ENCODE measurements at places on chromosomes 1 and 21. TPM values are rescaled to one million over a fixed set of nuclear protein-coding genes. Genes with fewer than 3 reads are reported as not detected.

PTPRC gene
- polyA plus RNA-seq = 5.3 TPM

DNA sequence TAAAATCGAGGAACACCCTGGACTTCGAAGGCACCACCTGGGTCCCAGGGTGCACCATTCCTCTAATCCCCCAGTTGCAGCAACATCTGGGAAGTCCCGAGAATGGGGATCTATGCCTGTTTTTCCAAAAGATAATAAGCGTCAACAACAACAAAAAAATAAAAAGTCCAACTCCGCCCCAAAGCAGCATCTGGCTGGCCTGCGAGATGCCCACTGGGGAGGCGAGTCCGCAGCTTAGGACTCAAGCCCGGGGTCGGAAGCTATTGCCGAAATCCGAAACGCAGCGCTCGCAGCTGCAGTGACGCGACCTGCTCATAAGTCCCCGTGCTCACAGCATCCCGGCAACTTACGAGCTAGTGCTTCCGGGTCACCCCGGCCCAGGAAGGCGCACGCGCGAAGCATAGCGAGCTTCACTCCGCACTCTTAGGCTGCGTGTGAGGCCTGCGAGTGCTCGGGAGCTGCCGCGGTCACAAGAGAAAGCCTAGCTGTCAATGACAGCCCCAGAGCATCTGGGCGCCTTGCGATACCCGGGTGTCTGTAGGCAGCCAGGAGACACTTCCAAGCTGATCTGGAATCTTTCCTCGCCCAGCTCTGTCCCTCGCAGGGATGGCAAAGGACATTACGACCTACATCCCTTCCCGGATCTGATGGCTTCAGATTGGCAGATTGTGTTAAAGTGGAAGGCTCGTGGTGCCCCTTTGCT, 9.9 kb upstream of the LTN1 start:
- DNase-seq = peak; percentile 89

DNA sequence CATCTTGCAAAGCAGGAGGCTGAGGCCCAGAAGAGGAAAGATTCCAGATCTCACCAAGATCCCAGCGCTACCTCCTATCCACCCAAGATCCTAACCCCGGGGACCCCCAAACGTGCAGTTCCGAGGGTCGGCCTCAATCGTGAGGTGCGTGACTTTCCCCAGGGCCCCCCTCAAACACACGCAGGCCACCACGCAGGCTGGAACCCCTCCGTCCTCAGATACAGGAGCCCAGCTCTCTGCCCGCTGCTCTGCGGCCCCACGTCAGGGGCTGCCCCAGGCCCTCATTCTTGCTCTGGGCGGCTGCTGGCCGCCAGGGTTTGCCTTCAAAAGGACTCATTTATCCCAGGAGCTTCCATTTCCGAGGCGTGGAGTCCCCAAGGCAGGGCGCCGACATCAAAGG, 39.9 kb downstream of the KRTAP10-1 start:
- DNase-seq = no peak

- DNase-seq = peak; percentile 21
Observed at GRCh38 chr1:200837931-200838571, 34.7 kb upstream of the GPR25 start.

DNA sequence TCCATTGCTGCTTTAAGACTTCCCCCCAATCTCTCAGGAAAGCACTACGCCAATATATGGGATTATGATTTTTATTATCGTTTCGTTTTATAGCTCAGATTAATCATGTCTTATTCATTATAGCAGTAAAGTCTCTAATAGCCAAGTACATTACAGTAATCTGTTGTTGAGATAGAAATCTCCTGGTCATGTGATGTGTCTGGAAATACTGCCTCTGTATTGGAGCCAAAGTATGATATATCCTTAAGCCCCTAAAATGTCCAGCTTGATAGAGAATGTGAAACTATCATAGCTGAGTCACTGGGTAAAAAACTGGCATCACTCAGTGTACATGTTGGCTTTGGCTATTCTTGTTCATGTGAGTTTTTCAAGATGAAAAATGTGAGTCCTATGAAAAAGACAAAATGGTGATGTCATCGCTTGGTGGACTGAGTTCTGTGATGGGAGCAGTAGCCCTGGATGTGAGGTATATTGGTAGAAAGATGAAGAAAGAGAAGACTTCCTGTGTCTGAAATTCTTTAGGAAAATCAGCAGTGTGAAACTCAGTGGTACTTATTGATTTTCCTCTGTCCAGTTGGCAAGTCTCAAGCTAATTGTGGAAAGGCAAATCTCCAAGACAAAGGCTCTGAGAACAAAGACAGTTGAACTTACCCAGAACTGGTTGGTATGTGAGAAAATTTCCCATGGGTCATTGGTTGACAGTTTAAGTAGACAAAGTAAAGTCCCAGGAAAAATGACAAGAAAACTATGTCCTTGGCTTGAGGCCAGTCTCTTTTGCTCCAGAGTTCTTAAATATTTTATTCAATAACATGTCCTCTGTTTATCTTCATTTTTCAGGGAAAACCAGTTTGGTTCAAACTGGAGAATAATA, 76.2 kb downstream of the BRINP2 start:
- no peak for DNase-seq

GRCh38 chr1:13759072-13759471, 59.1 kb downstream of the PRDM2 start:
- DNase-seq = peak; percentile 44

DNA sequence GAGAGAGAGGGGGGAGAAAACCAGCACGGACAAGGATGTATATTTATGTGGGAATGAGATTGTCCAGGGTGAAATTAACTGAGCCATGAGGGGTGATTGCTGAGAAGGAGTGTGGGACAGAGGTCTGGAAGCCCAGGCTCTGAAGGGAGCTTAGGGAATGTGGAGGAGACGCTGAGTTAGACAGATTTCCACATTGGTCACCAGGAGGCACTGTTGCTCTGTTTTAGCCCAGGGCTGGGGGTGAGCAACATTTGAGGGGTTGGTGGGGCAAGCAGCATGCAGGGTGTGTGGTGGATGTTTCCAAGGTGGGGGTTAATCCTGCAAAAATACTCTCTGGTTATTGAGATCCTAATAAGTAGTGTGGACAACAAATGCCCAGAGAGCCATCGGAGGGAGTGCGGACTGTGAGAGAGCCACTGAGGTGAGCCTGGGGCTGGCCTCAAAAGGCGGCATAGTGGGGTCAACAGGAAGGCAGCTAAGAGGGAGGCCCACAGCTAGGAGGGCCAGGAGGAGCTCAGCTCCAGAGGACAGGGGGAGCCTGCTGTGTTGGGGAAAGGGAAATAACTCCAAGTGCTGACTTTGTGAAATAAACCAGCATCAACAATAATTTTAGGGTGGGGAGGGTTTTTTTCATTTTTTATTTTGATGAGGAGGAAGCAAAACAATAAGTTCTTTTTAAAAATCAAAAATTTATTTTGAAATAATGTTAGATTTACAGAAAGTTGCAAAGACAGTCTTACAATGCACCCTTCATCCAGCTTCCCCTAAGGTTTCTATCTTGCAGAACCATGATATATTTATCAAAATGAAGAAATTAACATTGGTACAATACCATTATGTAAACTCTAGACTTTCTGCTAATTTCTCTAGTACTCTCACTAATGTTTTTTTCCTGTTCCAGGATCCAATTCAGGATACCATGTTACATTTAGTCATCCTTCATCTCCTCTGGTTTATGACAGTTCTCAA, 82.8 kb upstream of the CD34 start:
- no peak for DNase-seq

GRCh38 chr1:165631342-165632151, 513 bp downstream of the MGST3 start:
- no peak for DNase-seq

DNA sequence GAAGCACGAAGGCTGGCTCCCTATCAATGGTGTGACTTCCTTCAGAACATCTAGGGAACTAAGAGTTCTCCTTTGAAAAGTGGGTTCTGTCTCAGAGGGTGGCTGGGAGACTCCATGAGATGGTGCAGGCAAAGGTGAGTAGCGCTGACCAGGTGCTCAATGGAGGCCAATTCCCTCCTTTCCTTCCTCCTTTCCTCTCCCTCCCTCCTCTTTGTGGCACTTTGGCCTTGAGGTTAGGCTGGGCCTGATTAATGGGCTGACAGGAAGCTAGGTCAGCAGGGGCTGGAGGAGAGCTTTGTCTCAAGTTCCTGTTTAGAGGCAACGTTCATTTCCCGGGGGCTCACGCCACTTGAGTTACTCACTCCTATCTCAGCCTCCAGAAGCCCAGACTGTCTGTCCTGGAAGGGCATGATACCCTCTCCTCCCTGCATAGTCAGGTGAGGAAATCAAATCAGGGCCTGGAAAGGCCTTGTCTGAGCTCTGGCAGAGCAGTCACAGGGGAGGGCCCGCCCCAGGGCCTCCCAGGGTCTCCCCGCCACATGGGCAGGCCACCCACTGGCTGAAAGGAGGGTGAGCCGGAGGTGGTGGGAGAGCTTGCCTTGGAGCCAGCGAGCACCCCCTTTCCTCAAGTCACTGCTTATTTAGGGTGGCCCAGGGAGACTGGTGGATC, 58.4 kb upstream of the SSBP3 start:
- no peak for DNase-seq

Data from right renal pelvis (tissue), 4 donors.